Urinary bladder (tissue), 4 donors: ENCODE measurements at places on chromosomes 2 and 18. TPM values are rescaled to one million over a fixed set of nuclear protein-coding genes. Genes with fewer than 3 reads are reported as not detected.

Gene DSC2
- 1.6 TPM for polyA plus RNA-seq

Gene ALPP
- not detected for polyA plus RNA-seq

Gene ERLEC1
- 49.7 TPM for polyA plus RNA-seq

Gene CASP8
- polyA plus RNA-seq = 9.3 TPM

Gene RGPD4
- polyA plus RNA-seq = 0.03 TPM

Gene LRRTM4
- 0.34 TPM for polyA plus RNA-seq

Gene HDHD2
- 28.7 TPM for polyA plus RNA-seq

Gene MPP4
- 0.10 TPM for polyA plus RNA-seq
